Fibroblast of skin of back (primary cell): ENCODE measurements at places on chromosomes 12 and 14.

GRCh38 chr14:76235628-76236027 is 83.9 kb downstream of the GPATCH2L start:
- DNase-seq: no peak

- peak; percentile 58 for DNase-seq
Observed at GRCh38 chr12:124655048-124655697, 87.8 kb upstream of the NCOR2 start.

- no peak for DNase-seq
Observed at GRCh38 chr12:17456486-17456885, 633.5 kb downstream of the RERGL start.

DNA sequence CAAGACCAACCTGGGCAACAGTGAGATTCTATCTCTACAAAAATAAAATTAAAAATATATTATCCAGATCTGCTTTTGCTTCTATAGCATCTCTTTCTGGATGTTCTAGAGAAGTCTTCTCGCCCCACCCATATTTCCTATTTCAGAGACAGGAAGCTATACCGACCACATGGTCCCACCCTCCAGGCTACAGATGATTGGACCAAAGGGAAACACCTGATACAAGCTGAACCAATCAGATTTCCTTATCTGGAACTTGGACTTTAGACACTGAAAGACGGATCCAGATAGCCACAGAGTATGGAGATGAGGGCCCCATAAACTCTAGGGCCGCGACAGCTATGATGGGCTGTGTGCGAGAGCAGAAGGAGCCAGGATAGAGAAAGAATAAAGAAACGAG is 48.7 kb downstream of the CCDC60 start:
- DNase-seq: no peak

- no peak for DNase-seq
Observed at GRCh38 chr12:117522559-117522958, 161.1 kb upstream of the NOS1 start.

DNA sequence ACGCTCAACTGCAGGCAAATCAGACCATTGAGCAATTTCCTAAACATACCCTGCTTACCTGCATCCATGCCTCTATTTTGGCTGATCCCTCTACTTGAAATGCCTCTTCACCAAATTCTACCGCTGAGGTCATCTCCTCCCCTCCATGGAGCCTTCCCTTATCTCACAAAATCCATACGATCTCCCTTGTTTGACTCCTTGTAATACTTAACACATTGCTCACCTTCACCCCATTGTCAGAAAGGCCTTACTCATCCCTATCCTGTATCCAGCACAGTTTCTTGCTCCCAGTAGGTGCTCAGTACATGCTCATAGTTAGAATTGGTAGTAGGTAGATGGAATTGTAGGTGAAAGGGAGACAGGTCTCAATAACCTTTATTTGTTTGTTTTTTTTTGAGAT is 5.4 kb downstream of the DDN start:
- no peak for DNase-seq

GRCh38 chr14:87380054-87380453 is 612.9 kb downstream of the GALC start:
- no peak for DNase-seq

DNA sequence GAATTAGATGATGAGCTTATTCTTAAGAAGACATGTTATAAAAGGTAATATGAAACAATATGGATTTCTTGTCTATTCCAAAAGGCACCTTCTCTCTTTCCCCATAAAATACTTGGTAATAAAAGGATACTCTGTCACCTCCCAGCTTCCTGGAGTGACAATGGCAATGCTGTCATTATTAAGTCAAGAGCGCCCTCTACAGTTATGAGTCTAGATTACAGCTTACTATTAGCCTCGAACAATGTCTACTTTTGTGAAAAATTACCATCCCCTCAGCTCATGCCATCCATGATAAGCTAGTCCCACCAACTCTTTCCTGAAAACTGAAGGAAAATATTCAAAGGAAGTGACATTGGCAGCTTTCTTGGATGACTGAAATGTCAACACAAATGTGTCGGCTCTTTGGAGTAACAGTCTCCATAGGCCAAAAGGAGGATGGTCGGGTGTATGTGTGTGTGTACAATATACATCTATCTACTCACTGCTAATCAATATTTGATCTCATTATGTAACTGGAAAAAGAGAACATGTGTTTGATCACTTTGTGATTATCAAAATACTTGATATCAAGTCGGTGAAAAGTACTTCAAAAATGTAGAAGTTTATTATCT is 48.7 kb upstream of the CDKN3 start:
- peak; percentile 60 for DNase-seq

GRCh38 chr12:18851271-18851670 is 113.4 kb downstream of the CAPZA3 start:
- DNase-seq: no peak

- no peak for DNase-seq
Observed at GRCh38 chr14:68167383-68168087, 348.0 kb downstream of the RAD51B start.

DNA sequence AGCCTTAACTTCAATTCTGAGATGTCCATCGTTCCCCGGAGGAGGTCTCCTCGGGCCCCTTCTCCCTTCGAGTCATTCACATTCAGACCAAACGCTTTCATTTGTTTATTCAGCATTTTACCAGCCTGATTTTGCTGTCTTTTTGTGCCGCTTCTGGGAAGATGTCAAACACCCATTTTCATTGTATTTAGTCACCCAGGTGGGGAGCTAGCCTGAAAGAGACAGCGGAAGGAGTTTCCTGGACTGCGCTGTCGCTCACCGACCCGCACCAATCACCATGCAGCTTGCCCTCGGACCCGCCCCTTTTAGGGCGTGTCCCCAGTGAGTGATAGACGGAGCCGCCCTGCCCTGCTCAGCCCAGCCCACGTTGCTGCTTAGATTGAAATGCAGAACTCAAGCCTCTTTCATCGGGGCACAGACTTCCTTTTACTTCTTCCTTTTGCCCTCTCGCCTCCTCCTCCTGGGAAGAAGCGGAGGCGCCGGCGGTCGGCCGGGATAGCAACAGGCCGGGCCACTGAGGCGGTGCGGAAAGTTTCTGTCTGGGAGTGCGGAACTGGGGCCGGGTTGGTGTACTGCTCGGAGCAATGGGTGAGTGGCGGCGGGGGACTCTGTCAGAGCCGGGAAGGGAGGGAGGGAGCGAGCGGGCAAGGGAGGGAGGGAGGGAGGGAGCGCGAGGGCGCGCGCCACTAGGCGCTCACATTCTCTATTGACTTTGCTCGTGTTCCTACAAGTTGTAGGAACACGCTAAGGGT is at the start of gene PAX9:
PAX9 (plus strand) TSS at position 355 of the 752 bp plus-strand sequence; CDS start at position 585, 230 bp downstream.
- DNase-seq: peak; percentile 46

GRCh38 chr12:93441081-93441616 is 598 bp downstream of the UBE2N start:
- DNase-seq: no peak

DNA sequence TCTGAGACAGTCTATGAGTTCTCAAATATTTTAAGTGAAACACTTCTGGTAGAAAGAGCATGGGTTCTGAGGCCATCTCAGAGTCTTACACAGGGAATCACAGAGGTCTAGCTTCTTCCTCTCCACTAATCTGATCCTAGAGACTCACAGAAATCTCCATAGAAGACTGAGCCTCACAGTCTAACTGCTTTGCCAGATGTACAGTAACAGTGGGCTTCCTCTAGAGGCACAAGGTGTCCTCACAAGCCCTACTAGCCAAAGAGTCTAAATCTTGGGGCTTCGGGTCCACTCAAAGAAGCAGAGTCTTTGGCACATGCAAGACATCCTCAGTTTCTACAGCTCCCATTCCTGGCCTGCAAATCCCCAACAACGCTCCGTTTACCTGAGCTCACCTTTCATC is 14.1 kb downstream of the OR6J1 start:
- no peak for DNase-seq

GRCh38 chr14:38363217-38363616 is 107.3 kb upstream of the CLEC14A start:
- no peak for DNase-seq

DNA sequence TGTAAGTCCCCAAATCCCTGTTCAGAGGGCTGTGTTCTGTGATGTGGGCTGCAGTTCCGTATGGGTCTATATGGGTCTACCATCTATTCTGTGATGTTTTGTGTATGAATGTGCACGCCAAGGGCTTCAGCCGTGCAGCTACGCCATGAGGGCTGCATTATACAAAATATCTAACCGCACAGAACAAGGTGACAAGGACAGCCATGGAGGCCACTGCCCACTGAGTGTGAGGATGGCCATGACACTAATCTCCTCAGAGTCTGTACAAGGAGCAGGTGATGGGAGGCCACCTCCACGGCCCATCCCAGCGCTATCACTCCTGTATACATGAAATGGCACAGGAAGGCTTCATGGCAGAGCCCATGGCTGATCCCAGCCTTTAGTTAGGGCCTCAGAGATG is 102.0 kb downstream of the DICER1 start:
- DNase-seq: no peak

- peak; percentile 39 for DNase-seq
Observed at GRCh38 chr14:76872796-76873432, 46.7 kb downstream of the LRRC74A start.

GRCh38 chr14:100031506-100032281 is 33.5 kb upstream of the EVL start:
- peak; percentile 99 for DNase-seq

DNA sequence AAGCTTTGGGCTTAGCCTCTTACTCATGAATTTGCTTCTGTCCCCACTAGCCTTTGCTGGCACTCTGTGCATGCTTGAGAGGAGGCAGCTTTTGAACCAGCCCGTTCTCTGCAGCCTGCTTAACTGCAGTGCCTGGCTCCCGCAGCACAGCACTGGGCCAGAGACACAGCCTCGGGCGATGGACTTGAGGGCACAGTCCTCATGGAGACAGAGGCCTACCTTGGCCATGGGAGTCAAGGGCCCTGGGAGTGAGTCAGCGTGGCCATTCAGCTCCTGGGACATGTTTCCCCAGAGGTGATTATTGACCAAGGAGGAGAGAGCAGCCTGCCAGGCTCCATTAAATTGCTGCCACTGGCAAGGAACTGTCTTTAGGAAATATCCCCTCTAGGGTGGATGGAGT is 93.5 kb downstream of the SMOC1 start:
- DNase-seq: no peak

- DNase-seq: peak; percentile 25
Observed at GRCh38 chr14:102998393-102998792, 59.0 kb downstream of the CDC42BPB start.

DNA sequence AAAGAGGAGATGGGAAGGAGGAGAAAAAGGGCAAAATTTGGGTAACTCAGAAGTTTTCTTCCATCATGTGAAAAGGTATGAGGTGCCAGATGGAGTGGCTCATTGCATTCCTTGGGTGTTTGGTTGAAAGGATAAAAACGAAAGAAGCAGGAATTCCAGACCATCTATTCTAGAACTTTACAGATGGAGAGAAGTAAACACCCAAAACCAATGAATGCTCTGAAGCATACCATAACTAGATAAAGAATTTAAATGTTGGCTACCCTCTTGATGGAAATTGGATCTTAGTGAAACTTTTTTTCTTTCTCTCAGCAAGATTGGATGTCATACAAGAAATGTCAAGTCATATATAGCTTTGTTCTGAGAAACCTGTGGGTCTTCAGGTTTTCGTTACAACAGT is 175.6 kb upstream of the FAR2 start:
- no peak for DNase-seq

GRCh38 chr14:96380735-96381134 is 11.2 kb upstream of the AK7 start:
- DNase-seq: no peak

DNA sequence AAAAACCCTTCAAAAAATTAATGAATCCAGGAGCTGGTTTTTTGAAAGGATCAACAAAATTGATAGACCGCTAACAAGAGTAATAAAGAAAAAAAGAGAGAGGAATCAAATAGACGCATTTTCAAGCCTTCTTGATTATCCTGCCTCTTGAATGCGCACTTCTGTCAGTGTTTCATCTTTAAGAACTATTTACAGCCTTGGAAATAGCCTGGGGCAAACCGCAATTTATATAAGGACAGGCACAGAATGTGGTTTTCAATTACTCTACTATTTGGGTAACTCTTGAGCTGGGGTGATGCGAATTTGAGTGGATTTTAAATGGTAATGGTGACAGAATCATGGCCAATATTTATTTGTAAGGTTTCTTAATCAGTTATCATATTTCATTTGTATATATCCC is 179.1 kb upstream of the OTX2 start:
- DNase-seq: no peak

DNA sequence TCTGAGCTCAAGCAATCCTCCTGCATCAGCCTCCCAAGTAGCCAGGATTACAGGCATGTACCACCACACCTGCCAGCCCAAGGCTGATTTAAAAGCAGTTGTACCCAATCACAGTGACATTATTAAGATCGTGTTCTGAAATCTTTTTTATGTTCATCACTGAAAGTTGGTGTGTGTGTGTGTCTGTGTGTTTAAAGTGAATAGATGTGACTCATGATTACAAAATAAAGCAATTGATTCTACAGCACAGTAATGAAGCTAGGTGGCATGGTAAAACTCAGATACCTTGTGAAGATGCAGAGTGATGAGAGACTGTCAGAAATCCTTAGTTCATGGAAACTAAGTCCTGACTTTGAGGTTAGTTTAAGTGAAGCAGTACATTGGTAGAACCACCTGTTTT is 74.2 kb upstream of the ATP2B1 start:
- DNase-seq: no peak

DNA sequence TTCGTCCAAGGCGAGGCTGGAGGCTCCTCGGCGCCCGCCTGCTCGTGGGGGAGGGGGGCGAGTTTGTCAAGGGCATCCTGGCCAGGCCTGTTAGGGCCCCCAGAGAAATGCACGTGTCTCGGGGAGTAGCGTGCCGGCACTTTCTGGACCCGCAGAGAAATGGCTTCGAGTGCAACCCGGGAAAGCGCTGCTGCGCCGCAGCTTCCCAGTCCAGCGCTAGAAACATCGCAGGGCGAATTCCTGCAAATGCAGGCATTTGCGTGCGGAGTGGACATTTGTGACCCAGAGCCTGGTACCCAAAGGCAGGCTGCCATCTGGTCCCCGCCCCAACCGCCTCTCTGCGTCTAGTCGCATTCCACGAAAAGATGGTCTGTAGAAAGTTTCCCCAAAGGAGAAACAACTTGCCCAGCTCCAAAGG is 756 bp downstream of the LGR5 start:
- DNase-seq: peak; percentile 39

- DNase-seq: no peak
Observed at GRCh38 chr12:98224584-98225221, 290.7 kb upstream of the TMPO start.

GRCh38 chr14:55339770-55340169 is 68.5 kb downstream of the FBXO34 start:
- DNase-seq: no peak

- peak; percentile 83 for DNase-seq
Observed at GRCh38 chr14:79581912-79582576, 629.3 kb downstream of the DIO2 start.

DNA sequence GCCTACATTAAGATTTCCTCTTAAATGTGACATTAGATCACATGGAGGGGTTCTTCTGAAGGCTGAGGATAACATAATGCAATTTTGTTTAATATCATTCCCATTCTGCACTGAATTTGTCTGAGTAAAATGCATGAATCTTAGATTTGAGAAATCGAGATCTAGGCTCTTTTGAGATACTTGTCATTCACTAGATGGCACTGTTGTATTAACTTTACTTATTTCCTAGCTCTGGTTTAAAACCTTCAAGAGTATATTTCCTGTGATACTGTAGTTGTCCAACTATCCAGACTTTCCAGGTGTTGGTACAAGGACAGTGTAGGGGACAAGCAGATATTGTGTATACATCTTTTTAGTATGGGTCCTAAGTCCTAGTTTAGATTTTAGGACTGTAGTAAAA is 91.7 kb upstream of the SEL1L start:
- DNase-seq: peak; percentile 24
